ENCODE measurements at places on chromosomes 1 and 21. TPM values are rescaled to one million over a fixed set of nuclear protein-coding genes. Genes with fewer than 3 reads are reported as not detected.

The TRIM45 gene
- 18.2 TPM for polyA plus RNA-seq

GRCh38 chr1:209920844-209921243 is 17.2 kb upstream of the SYT14 start:
- no peak overlapping the region for H3K4me3 ChIP-seq
- no peaks in the 10 kb centered on the region for H3K27me3 ChIP-seq
- no peaks in the 10 kb centered on the region for H3K4me1 ChIP-seq

GRCh38 chr1:219130366-219130935 is 43.2 kb upstream of the LYPLAL1 start:
- no peak overlapping the region for H3K4me3 ChIP-seq
- no peak for DNase-seq
- H3K27ac ChIP-seq, result no peak overlapping the region
- no peaks in the 10 kb centered on the region for H3K4me1 ChIP-seq

DNA sequence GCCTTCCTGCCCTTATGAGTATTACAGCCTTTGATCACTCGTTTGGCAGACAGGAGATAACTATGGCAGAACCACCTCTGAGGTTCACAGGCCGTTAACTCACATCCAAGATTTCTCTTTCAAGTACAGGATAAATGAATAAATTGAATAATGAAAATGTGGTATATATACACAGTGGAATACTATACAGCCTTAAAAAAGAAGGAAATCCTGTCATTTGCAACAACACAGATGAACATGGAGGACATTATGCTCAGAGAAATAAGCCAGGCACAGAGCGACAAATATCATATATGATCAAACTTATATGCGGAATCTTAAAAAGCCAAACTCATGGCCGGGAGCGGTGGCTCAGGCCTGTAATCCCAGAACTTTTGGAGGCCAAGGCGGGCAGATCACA is 32.6 kb downstream of the TGFBR3 start:
- H3K36me3 ChIP-seq, result no peaks in the 10 kb centered on the region
- no peak overlapping the region for H3K4me3 ChIP-seq
- H3K4me1 ChIP-seq, result peaks cover 4% of the 10 kb centered on the region
- H3K27me3 ChIP-seq, result no peaks in the 10 kb centered on the region
- DNase-seq, result no peak

DNA sequence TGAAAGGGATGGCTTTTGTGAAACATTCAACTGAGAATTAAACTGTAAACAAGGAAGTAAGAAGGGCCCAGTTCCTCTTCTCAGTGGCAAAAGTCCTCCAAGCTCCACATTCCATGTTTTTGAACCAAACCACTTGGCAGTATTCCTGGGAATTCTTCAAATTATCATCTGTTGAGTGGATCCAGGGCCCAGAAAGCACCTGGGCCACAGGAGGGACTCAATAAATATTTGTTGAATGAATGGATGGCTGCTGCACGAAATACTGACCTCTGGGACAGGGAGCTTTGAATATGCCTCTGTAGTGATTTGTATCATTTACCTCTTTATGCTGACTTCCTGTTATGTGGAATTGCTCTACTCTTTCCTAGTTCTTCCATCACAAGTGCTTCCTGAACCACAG is 4.7 kb downstream of the SLC35F3 start:
- no peak overlapping the region for H3K4me3 ChIP-seq
- H3K4me1 ChIP-seq, result no peaks in the 10 kb centered on the region
- H3K27ac ChIP-seq, result no peak overlapping the region
- H3K27me3 ChIP-seq, result peaks cover 9% of the 10 kb centered on the region
- DNase-seq, result no peak
- no peaks in the 10 kb centered on the region for H3K36me3 ChIP-seq

Measured in pancreas (tissue), 10 donors.